Myocyte (in vitro differentiated cells): ENCODE measurements at places on chromosomes 12 and 14. TPM values are rescaled to one million over a fixed set of nuclear protein-coding genes. Genes with fewer than 3 reads are reported as not detected.

KRT83 gene
- total RNA-seq: not detected in 2 replicates

B3GNT4 gene
- total RNA-seq: 0.36 TPM in 1 of 2 replicates, not detected in the other

MYH6 gene
- 2.6 and 3.4 TPM in 2 replicates for total RNA-seq

DNA sequence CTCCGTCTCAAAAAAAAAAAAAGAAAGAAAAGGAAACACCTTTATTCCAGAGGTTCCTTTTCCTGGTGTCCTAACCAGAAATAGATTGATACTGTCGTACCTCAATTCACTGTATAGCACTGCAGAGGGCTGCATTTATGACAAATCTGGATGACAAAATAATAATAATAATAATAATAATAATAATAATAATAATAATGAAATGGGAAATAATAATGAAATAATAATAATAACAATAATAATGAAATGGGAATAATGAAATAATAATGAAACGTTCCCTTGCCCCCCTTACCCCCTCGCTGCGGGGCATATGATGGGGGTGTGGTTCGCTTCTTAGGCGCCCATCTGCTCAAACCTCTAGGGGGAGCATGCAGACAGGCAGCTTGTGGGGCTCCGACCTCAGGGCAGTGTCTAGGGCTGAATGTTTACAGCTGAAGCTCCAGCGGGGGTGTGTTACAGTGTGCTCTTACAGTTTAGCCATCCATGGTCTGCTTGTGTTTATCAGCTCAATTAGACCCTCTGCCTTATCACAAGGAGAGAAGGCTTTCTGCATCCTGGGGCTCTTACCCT lies 1088.3 kb upstream of the SEL1L start:
- DNase-seq: no peak

- no peak for DNase-seq
These were observed 59.9 kb downstream of the USP15 start for GRCh38 chr12:62320054-62320453.

GRCh38 chr14:103504991-103505565 lies 17.6 kb downstream of the CKB start:
- DNase-seq: peak; percentile 70

DNA sequence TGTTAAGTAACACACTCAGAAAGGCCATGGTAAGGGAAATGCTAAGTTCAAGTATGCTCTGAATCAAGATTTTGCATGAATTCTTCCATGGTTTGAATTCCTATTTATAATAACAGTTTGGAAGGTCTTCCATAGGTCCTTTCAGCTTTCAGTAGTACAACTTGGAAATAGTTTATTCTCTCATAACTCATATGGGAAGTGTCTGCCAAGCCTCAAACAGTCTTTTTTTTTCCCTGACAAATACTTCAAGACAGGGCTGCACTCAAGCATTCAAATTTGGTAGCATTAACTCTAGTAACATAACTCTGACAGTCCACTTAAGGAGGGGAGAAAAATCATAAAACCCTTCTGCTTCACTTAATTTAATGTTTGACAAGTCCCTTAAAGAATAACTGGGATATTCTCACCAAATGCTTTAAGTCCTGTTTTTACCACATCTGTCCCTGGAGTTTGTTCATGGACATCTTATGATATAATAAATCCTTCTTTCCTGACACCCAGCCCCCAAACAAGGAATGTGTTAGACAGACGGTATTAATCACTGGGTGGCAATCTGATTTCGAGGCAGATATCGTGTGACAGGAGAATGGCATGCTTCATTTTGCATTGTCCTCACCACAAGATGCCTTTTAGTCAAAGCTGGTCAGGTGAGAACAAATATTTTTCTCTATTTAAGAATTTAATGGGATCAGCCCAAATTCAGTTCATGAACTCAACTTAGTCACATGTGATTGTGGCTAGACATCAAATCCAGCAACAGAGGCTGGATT lies 165.7 kb downstream of the BMP4 start:
- DNase-seq: no peak
